ENCODE measurements at places on chromosomes 13 and 19. TPM values are rescaled to one million over a fixed set of nuclear protein-coding genes. Genes with fewer than 3 reads are reported as not detected.

GRCh38 chr13:42977219-42977659, 14.8 kb downstream of the EPSTI1 start:
- DNase-seq, result no peak

GRCh38 chr13:108176685-108177274, 38.6 kb downstream of the LIG4 start:
- no peak for DNase-seq

DNA sequence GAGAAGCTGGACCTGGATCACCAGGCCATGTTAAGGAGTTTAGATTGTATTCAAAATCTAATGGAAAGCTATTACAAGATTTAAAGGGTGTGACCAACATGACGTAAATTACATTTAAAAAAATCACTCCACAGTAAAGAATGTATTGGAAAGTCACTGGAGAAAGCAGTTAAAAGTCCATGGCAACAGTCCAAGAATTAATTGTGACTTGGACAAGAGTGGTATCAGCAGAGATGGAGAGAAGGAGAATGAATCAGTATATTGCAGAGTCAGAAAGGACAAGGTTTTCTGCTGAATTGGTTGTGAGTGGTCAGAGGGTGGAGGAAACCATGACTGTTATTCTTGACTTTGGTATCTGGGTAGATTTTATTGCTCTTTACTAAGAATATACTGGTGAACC, 535.1 kb upstream of the SLITRK1 start:
- no peak for DNase-seq

The ZNF681 gene
- total RNA-seq, result 1.3 TPM

DNA sequence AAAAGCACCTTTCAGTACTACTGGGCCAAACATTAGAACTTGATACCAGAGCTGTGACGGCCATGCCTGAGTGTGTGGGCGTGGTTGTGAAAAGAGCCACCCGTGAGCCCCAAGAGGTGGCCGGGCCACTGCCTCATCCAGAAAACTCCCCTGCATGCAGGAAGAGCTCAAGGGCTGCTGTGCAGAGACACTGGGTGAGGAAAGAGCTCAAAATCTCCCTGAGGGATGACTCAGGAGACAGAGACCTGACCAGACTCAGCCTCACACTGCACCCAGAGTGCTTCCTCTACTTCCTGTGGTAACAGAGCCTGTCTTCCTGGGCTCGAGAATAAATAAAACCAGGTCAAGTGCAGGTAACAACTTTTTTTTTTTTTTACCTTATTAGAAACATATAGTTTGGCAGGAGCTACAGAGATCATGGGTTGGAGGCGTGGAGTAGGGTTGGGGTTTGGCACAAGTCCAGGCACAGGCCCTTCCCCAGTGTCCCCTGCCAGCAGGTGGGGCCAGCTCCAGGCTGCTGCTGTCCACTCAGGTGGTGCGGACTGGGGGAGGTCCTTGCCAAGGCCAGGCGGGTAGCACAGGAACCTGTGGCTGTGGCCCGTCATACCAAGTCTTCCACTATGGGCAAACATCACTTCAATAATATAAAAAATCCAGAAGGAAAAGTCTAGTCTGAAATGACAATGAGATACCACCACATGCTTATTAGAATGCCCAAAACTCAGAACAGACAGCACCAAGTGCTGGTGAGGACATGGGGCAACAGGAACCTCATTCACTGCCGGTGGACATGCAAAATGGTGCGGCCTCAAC, 25.5 kb downstream of the ELL start:
- DNase-seq, result peak; percentile 57

The CD320 gene
- total RNA-seq, result 53.4 TPM

- no peak for DNase-seq
These were observed 25.4 kb downstream of the RAB20 start for GRCh38 chr13:110536006-110536693.

GRCh38 chr13:39159846-39160370, 121.7 kb downstream of the NHLRC3 start:
- DNase-seq, result no peak

GRCh38 chr13:62250501-62251201, 835.0 kb upstream of the PCDH20 start:
- no peak for DNase-seq

- no peak for DNase-seq
These were observed 717 bp downstream of the EEF2 start for GRCh38 chr19:3984584-3984907.

DNA sequence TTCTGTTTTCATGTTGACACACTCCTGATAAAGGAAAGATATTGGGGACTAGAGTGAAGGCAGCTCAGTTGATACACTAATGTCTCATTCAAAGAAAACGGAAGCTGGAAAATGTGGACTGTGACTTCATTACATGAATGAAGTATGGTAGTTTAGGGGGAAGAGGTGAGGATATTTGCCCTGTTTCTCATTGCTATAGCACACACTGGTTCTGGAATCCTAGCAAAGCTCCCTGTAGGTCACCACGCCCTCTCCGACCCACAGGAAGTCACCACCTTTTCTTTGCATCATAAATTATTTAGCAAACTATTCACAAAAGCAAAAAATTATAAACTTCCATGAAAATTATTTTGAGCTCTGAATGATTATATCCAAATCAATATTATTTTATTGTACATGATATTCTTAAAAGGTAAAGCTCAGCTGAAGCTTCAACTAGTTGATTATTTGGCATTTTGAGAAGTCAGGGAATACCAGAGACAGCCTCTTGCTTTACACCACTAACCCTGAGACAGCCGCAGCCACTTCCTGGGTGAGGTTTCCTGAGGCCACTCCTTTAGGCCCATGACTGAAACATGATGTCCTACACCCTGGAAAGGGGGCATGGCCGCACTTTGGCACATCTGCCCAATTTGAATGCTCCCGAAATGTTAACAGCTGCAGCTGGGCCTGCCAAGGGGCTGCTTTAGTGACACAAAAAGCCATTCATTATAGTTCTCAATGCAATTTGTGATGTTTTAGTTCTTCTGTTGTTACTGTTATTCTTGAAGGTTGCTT, 50.0 kb upstream of the WDFY2 start:
- no peak for DNase-seq

GRCh38 chr19:31317093-31317492, 32.1 kb downstream of the TSHZ3 start:
- no peak for DNase-seq

The OVOL3 gene
- total RNA-seq, result not detected

GRCh38 chr13:111365149-111366005, 44.9 kb downstream of the TEX29 start:
- no peak for DNase-seq

DNA sequence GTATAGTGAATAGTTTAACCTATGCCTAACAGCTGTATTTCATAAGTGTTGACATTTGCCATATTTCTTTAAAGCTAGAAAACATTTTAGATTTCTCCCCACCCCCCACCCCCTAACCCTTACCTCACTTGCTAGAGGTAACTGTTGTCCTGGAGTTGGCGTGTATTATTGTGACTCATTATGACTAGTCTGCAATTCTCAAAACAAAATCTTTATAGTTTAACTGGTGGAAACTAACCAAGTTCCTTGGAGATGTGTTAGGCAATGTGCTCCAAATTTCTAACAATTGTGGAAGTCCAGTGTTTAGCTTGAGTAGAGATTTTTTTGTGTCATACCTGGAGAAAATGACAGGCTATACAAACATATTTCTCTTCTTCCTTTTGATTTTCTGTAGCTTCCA, 38.0 kb downstream of the KCTD4 start:
- DNase-seq, result peak; percentile 64

DNA sequence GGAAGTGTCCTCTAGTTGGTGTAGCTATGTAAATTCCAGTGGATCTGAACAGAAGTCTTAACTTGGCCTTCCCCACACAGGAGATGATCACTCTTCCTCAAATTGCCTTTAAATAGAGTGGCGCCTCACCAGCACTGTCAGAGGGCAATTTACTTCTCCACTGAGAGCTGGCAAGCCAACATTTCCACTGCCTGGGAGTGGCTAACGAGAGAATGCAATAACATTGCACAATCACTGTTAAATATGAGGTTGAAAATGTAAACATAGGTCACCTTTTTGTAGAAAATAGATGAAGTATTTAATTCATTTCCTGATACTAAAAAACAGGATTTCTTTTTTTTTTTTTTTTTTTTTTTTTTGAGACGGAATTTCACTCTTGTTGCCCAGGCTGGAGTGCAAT, 55.4 kb upstream of the UBL3 start:
- peak; percentile 30 for DNase-seq

The ZNF578 gene
- total RNA-seq, result not detected

DNA sequence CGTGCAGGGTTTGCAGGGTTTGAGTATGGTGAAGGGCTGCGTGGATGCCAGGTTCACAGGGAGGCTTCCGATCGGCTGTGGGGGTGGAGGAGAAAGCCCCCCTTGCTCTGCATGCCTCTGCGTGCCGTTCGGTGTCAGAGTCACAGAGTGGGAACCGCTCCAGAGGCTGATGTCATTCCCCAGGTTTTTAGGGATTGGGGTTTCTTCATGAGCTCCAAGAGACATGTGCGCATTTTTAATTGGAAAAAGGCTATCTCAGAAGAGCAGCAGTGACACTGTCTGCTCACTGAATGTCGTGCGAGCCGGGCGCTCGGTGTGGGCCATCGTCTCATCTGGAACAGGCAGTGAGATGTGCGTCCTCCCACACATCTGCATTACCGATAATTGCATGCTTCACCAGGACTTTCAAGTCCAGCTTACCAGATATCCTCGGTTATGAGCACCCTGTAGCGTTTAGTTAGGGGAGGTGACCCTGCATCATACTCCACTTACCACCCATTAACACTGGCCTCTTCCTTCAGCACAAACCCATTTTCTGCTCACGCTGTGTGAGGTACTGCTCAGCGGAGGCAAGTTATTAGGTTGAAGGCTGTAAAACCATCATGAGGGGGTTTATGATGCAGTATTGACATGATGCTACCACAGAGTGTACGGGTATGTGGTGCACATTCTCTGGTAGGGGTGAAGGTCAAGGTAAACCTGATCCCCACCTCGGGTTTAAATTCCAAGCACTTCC, 1.7 kb downstream of the MCF2L start:
- no peak for DNase-seq

The KLF1 gene
- 3.5 TPM for total RNA-seq

The VRK3 gene
- total RNA-seq, result 44.2 TPM

The ZNF283 gene
- total RNA-seq, result 3.6 TPM

GRCh38 chr13:90545070-90545840, 802.2 kb upstream of the MIR17HG start:
- no peak for DNase-seq

The ZNF562 gene
- 5.7 TPM for total RNA-seq

All from Caki2 (cell line).